Activated CD8-positive, alpha-beta memory T cell treated with anti-CD3 and anti-CD28 coated beads for 24 hours (primary cell): ENCODE measurements at places on chromosomes 3 and 15.

DNA sequence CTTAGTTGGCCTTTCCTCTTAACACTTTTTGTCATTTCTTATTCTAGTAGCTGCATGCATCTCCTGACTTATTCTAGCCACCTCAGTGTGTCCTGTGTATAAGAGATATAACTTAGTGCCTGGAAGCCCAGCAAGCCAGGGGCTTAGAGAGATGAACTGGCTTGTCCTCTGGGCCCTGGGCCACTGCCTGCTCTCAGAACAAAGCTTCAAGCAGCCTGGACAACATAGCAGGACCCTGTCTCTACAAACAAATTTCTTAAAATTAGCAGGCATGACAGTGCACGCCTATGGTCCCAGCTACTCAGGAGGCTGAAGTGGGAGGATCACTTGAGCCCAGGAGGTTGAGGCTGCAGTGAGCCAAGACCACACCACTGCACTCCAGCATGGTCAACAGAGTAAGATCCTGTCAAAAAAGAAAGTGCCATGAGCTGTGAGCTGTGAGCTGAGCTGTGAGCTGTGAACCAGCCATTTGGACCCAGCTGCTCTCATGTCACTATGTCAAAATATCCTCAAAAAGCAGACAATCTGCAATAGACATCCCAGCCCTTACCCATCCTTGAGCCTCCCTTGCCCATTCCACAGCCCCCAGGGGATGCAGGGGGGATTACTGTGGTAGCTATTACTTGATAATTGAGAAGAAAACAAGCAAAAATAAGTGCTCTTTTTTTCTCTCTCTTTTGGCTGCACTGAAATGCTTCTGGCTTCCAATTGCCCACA is 174.5 kb downstream of the OPA1 start:
- DNase-seq, result no peak

GRCh38 chr3:55516392-55517030 is 29.4 kb upstream of the WNT5A start:
- no peak for DNase-seq

- DNase-seq, result no peak
Measured at GRCh38 chr15:38208779-38209178, 43.9 kb upstream of the SPRED1 start.

- no peak for DNase-seq
Measured at GRCh38 chr3:69368129-69368741, 17.7 kb downstream of the FRMD4B start.

- peak; percentile 61 for DNase-seq
Measured at GRCh38 chr15:40238532-40239403, at the start of gene PAK6. TSS of gene PAK6 (plus strand) at chr15:40239063. CDS start at chr15:40264786, 25,723 bp downstream.

DNA sequence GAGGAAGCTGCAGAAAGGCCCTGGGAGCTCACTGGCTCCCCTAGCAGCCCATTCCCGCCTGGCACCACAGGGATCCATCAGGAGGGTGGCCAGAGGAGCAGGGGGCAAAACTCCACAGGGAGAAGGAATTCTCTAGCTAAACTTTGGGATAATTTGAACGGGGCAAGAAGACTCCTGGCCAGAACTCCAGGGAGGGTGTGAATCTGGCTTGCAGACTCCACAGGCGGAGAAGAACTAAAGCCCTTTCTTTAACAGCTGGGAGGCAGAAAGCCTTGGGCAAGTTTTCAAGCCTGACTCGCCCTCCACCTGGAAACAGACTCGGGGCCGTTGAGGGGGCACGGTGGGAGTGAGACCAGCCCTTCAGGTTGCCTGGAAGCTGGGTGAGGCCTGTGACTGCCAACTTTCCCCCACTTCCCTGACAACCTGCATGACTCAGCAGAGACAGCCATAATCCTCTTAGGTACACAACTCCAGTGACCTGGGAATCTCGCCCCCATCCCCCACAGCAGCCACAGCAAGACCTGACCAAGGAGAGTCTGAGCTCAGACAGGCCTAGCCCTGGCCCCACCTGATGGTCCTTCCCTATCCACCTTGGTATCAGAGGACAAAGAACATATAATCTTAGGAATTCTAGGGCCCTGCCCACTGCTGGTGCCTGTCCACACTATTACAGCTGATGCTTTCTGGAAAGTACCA is 28.6 kb downstream of the SLC27A2 start:
- no peak for DNase-seq

GRCh38 chr3:65961733-65962132 is 77.0 kb downstream of the MAGI1 start:
- no peak for DNase-seq
